Stimulated activated CD4-positive, alpha-beta T cell treated with anti-CD3 and anti-CD28 coated beads, Interleukin-1b, Interleukin-23, amount 100 ng/mL, for 48 hours (primary cell): ENCODE measurements at places on chromosomes 13 and 19.

- no peak for DNase-seq
These were observed 21.5 kb upstream of the OXGR1 start for GRCh38 chr13:97015661-97016350.

GRCh38 chr19:1765232-1765903, 12.1 kb downstream of the ONECUT3 start:
- no peak for DNase-seq

GRCh38 chr19:43780706-43781525, at the start of gene KCNN4:
Gene KCNN4, minus strand, starts transcription at chr19:43780973. Its CDS starts 112 bp downstream, at chr19:43780861.
- DNase-seq: peak; percentile 89

- DNase-seq: no peak
These were observed 145.0 kb downstream of the SLITRK6 start for GRCh38 chr13:85654227-85654626.

DNA sequence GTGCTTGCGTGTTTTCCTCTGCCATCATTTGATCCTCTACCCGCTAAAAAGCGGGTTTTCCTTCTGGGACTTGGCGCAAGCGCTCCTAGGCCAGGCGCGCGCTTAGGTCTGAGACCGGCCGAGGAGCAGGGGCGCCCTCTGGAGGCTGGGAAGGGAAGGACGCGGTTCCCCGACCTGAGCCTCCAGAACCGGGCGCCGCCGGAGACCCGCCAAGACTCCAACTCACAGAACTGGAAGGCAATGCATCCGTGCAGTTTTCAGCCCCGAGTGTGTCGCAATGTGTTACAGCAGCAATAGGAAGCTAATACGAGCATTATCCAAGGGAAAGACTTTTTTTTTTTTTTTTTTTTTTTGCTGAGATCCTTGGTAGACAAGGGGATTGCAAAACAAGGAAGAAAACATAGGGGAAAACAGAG, 190.9 kb downstream of the COL4A1 start:
- DNase-seq: peak; percentile 33

- DNase-seq: no peak
These were observed 82.0 kb downstream of the SIPA1L3 start for GRCh38 chr19:37988758-37989635.

- DNase-seq: no peak
These were observed 343.1 kb downstream of the MZT1 start for GRCh38 chr13:72384186-72384823.

- no peak for DNase-seq
These were observed 2.0 kb downstream of the TDRD3 start for GRCh38 chr13:60398907-60399589.

DNA sequence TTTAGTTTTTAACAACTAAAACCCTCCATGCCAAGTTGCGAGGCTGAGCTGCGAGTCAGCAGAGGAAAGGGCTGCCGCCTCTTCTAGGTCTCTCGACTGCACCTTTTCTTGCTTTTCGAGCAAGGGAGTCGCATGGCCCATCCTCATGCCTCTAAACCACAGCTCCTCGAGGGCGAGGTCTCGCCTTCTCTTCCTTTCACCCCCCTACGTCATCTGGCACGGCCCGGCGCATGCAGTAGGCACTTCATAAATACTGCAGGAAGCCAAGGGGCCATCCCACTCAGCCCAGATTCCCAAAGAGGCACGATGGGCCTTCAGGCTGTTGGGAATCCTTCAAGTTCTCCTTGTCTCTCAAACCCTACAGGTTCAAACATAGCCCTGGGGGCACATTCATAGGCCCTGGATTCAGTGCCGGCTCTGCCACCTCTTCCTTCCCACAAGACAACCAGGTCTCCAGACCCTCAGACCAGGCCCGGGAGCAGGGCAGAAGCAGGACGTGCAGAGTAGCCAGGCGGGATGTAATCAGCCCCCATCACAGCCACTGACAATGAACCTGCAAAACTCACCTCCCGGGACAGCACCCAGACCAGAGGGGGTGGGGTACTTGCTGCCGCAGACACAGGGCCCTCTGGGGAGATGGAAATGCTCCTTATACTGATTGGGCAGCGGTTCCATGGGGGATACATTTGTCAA, 41.7 kb downstream of the GGACT start:
- DNase-seq: no peak
